ENCODE measurements at places on chromosomes 2 and 18.

DNA sequence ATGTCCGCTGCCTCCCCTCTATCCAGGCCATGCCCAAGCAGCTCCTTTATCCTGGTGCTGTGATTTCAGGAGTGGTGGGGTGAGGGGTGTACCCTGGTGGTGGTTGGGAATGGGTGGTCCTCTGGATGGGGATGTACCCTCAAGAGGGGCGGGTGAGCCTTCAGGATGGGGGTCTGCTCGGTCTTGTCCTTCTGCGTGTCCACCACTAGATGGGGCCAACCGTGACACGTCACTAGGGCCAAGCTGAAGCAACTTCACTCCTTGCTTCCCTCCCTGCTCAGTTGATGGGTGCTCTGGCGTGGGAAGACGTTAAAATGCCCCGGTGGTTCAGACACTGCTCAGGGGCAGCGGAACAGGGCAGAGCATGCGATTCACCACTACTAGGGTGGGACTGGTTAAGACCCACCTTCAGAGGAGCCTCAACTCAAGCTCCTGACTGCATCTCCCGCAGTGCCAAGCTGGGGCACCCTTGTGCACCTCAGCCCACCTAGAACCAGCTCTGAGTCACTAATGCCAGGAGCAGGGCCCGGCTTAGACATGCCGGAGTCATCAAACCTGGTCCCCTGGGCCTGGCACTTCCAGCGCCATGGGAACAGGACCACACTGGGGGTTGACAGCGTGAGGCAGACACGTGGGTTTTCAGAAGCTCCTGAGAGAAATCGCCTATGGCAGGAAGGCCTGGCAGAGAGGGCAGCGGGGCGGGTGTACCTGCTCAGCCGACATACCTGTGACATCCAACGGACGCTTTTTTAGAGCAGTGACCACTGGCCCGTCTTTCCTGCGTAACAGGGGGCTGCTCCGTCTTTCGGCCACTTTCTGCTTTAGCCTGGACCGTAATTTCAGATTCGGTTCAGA, 256.7 kb downstream of the HDAC4 start:
- DNase-seq = peak; percentile 34

DNA sequence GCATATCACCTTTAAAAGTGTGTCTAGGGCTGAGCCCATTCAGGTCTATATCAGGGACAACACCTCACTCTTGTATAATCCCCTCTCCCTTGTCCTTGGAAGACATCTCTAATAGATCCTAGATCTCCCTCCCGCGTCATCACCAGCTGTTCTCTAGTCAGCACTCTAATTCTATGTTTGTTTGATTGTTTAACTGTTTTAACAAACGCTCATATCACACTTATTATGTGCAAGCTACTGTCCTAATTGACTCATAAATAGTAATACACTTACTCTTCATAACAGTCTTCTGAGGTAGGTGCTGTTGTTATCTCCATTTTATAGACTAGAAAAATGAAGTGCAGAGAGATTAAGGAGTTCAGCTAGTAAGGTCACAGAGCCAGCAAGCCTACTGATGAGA, 1.6 kb upstream of the ERMN start:
- no peak for DNase-seq

GRCh38 chr2:238557936-238558335, 131.2 kb downstream of the ASB1 start:
- no peak for DNase-seq

GRCh38 chr18:9232977-9233376, 96.4 kb downstream of the ANKRD12 start:
- DNase-seq = no peak

- no peak for DNase-seq
These were observed 94.5 kb upstream of the KLHL14 start for GRCh38 chr18:32867330-32867729.

GRCh38 chr18:7601246-7601615, 34.1 kb downstream of the PTPRM start:
- no peak for DNase-seq

- no peak for DNase-seq
These were observed 22.2 kb upstream of the TMEM87B start for GRCh38 chr2:112032689-112033465.

DNA sequence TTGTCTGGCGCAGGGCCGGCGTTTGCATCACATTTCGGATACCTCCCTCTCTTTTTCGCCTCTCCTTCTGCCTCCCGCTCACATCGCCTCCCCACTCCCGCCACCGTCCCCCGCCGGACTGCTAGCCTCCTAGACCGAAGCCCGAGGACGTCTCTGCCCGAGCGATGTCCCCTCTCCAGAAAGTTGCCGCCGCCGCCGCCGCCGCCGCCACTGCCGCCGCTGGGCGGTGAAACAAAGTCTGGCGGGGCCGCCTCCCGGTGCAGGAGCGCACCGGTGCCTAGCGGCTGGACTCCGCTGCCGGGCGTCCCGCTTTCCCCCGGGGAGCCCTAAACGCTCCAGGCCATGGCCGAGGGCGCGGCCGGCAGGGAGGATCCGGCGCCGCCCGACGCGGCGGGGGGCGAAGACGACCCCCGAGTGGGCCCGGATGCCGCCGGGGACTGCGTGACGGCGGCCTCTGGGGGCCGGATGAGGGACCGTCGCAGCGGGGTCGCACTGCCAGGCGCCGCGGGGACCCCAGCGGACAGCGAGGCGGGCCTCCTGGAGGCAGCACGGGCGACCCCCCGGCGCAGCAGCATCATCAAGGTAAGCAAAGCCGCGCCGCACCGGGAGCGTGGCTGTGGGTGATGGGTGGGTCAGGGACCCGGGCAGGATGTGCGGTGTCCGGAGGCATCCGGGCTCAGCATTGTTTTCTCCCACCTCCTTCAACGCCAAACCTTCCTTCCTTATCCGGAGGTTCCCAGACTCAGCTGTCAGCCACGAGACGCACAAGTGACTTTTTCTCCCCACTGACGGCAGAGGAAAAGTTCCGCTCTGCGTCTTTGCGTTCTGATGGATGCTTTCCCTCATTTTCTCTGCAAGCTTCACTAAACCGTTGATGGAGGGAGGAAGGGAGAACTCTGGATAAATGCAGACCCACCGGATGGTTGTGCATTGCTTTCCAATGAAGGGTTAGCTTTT, 643 bp downstream of the PLCL1 start:
- peak; percentile 36 for DNase-seq

GRCh38 chr2:98701230-98701629, 29.7 kb downstream of the MGAT4A start:
- DNase-seq = no peak

GRCh38 chr2:214651451-214651850, 158.0 kb downstream of the BARD1 start:
- DNase-seq = no peak

DNA sequence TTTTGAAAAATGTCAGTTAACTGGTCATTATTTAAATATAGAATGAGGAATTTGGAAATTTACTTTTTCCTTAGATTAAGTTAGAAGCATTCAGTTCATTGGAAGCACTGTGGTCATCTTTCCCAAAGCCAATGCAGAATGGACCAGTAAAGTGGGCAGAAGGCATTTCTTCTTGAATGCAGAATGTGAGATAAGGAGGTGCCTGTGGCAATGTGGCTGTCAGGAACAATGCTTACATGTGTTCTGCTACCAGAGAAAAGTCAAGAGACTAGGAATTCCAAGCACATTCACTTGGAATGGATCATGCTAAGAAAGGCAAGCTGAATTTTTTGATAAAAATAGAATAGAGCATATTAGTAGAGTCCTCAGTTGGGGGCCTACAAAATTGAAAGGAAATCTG, 295.0 kb upstream of the KCNH7 start:
- no peak for DNase-seq

- no peak for DNase-seq
These were observed 18.8 kb upstream of the ENOSF1 start for GRCh38 chr18:731185-731584.

- no peak for DNase-seq
These were observed 75.2 kb downstream of the SOWAHC start for GRCh38 chr2:109689182-109689930.

DNA sequence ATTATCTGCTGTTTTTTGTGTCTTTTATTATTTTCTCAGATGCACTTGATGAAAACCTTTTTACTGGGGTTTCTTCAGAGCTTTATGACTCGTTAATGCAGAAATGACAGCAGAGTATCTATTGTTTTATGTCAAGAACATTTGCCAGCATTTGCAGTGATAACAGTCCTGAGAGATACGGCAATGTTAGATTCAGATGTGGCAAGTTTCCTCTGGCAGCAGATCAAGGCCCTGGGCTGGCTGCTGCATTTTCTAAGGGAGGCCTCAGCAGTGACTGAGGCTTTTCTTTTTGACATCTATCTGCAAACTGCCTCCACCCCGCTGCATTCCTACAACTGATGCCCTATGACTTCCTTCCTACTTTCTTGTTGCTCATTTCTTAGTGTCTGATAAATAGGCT, 40.2 kb downstream of the EFEMP1 start:
- DNase-seq = no peak

GRCh38 chr2:217868911-217869334, 133.9 kb downstream of the TNS1 start:
- DNase-seq = no peak

DNA sequence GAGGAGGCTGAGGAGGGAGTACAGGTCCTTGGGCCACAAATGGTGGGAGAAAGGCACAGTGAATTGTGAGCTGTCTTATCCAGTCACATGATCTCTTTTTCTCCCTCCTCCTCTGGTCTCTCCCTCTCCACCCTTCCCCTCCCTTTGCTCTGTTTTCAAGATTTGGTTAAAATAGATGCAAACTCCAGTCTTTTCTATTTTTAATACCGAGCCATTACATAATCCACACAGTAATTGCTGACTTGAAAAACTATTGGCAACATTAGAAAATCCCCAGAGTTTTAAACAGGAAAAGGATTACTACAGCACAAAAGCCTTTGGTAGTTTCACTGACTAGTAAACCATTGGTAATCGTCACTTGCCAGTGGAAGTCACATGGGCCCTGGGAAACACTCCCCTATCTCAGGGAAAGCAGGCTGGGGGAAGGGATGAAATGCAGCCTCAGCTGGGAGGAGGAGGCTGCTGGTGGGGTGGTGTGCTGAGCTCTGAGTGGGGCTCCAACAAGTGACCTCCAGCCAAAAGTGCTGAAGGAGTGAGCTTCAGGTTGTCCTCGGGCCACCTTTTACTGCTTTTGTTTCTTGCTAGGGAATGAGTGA, 57.4 kb upstream of the PCBP1 start:
- DNase-seq = no peak

DNA sequence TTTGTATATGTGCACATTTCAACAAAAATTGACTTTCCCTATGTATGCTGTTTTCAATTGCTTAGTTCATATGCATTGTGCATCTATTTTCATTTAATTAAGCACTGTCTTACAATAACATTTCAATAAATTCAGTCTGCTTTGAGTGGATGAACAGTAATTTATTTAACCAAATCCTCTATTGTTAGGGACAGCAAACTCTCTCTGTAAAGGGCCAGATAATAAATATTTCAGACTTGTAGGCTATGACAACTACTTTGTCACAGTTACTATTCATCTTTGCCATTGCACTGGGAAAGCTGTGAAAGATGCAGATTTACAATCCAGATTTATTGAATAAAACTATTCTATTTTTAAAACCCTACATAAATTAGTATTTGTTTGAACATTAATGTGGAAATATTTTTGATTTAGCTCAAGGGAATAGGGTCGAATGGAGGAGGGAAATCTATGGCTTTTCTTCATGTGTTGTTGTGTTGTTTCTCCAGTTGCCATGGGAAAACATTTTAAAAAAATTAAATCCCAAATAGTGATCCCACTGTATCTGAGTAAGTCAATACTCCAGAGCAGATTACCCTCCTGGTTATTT, 14.2 kb upstream of the RAB27B start:
- no peak for DNase-seq

DNA sequence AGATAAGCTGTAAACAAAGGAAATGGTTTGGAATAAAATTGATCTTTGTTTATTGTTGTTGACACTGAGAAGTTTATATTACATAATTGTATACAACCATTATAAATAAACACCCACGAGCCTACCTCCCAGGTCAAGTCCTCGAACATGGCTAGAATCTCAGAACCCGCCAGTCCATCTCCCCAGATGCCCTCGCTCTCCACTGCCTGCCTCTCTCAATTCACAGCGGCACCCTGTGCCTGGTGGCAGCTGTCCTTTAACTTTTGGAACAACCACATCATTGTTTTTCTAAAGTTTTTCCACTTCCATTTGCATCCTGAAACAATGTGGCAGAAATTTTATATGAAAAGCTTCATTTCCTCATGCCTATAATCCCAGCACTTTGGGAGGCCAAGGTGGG, 52.2 kb upstream of the OTOS start:
- no peak for DNase-seq

- DNase-seq = no peak
These were observed 84.8 kb upstream of the PIK3C3 start for GRCh38 chr18:41870191-41870590.

DNA sequence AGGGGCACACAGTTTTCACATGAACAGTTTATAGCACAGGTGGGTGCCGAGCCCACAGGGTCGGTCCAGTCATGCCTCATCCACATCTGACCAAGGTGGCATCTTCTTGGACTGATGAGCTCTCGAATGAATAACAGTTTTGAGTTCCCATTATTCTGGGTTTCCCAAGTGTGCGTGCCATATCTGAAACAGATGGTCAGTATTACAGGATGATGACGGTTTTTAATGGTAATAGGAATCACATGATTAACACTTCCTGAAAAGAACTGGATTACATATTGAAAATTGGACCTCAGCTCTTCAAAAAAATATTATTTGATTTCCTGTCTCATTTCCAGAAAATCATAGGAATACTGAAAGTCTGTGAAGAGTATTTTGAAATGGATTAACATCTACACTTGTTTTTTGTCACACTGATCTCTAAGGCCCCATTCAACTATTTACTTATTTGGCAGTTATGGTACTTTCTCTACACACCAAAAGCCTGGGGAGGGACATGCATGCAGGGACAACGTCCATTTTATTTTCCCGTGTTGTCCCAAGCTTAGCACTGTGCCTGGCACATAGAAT, 22.2 kb upstream of the NAB1 start:
- no peak for DNase-seq
